ENCODE measurements at places on chromosomes 12 and 14.
A peak's percentile ranks its signal among the peaks of the same experiment; 100 is the strongest.

DNA sequence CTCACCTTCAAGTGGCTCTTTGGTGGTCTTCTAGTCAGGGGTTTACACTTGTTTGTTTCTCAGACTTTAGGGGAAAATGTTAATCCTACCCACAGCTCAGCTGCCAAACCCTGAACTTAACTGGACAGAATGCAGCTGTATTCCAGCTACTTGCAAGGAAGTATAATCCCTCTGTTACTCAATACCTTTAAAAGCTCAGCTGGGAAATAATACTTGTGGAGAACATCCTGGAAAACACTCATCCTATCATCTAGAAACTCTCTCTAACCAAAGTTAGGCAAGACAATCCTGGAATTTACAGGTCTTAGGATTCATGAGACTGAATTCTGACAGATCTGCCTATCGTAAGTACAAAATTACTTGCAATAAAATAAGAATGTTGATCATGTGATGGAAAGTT is 404.1 kb downstream of the ADAMTS20 start:
- DNase-seq, result no peak

DNA sequence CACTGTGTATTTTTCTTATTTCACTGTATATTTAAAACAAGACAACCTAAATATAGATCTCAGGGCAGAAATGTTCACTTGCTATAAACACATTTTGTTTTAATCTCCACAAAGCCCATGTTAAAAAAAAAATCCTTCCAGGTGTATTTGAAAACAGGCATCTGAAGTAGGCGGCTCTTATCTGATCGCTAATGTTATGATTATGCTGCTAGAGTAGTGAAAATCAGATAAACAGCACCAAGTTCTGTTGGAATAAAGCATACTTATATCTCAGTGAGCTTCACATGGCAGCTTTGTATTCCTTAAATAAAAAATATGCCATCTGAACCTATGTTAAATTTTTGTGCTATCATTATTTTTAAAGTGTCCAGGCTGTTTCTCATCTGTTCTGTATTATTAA is 47.6 kb upstream of the PZP start:
- DNase-seq, result no peak

DNA sequence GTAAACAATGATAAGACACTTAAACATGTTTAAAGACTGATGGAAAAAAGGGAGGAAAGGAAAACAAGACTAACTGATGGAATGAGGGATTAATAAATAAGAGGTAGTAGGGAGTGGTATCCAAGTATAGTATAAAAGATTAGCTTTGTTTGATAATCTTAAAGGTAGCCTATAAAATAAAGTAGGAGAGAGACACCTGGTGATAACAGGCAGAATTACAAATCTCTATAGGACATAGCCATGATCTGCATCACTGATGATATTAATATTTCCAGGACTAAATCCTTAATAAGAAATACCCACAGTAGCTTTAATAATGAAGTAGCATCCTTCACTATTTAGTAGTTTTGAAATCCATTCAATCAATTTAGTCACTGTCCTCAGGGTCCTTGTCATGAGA is 30.4 kb downstream of the DLGAP5 start:
- peak; percentile 68 for DNase-seq

DNA sequence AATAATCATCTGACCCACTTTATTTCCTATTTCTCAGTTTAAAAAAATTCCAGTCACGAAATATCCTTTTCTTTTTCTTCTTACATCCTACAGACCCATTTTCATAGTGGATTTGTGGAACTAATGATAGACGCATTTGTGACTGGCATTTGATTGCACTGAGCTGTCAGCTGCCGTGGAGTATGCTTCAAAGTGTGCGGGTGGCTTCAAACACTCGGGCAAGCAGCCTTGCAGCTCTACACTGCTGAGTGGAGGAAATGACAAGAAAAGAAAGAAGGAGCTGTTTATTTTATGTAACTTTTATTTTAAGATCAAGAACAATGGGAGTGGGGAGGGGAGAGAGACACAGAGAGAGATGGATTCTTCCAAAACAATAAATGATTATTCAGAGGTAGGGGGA is 112.8 kb upstream of the NAP1L1 start:
- no peak for DNase-seq

GRCh38 chr12:6925239-6925539 is 2.6 kb upstream of the ATN1 start:
- DNase-seq, result no peak

- no peak for DNase-seq
These were observed 41.6 kb downstream of the ACACB start for GRCh38 chr12:109157986-109158385.

GRCh38 chr12:26744697-26745440 is 88.1 kb downstream of the ITPR2 start:
- no peak for DNase-seq

DNA sequence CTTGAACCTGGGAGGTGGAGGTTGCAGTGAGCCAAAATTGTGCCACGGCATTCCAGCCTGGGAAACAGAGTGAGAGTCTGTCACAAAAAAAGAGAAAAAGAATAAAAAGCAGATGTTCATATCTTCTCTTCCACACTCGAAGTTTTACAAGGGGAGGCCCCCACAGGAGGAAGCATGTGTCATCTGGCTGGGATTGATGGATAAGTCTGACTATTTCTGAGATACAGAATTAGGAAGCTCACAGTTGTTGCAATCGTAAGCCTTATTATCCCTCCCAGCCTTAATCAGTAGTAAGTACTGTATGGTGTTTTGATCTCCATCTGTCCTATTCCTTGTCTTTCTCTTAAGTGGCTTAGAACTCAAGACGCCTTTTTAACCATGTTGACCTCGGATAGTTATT is 31.9 kb upstream of the RASSF8 start:
- no peak for DNase-seq

DNA sequence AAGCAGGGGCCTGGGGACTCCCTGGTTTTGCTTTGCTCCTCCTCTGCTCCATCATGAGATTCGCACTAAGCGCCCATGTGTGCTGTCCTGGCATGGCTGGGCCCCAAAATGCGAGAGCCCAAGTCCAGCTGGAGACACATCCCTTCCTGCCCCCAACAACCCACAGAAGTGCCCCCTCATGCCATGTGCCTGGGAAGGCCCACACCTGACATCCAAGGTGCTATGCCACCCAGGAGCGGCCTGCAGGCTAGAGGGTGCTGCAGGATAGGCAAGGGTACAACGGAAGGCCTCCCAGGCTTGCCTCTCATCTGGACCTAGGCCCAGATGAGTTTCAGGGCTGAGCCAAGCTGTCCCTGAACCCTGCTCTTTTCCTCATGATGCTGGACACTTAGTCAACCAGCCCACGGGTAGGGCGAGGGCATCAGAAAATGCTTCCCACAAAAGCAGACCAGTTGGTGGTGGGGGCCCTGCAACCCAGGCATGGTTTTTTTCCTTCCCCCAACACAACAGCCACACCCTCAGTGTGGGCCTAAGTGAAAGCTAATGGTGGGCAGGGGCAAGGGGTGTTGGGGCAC is 13.2 kb upstream of the KRT80 start:
- DNase-seq, result no peak

DNA sequence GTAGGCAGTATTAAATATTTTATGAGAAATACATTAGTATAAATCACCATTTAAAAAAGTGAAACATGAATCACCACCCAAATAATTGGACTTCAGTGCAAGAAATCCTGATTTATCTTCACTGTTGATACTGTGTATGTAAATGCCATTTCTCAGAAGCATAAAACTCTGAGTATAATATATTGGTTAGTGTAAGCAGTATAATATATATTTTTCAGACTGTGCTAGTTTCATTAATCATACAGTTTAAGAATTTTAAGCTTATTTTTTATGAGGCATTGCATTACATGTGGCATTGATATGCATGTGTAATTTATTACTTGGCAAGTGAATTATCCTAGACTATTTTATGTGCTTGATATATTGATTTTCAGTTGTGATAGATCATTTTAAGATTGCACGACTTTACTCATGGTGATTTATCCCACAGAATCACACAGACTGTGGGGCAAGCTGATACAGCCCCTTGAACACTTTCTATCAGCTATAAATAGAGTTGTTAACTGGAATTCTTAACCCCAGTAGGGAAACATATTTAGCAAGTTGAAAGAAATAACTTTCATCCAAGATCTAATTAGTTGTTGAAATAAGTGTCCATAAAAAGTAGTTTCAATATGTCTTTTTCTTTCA is 403.5 kb downstream of the RPL10L start:
- DNase-seq, result no peak

DNA sequence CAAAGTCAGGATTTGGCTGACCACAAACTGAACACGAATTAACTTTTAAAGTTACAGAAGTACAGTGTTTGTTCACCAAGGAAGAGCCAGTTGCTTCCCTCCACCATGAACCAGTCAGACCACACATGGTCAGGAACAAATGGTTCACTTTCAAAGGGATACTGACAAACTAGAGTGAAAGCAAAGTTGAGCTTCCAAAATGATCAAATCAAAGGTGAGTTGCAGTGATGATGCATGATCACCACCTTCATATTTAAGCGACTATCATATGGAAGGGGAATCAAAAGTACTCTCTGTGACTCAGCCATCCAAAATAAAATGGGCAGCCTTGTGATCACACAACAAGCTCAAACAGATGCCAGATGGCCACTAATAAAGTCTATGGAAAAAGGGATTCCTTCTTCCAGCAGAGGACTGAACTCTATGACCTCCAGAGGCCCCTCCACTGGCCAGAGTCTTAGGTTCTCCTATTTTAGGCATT is 13.1 kb downstream of the NT5DC3 start:
- no peak for DNase-seq

DNA sequence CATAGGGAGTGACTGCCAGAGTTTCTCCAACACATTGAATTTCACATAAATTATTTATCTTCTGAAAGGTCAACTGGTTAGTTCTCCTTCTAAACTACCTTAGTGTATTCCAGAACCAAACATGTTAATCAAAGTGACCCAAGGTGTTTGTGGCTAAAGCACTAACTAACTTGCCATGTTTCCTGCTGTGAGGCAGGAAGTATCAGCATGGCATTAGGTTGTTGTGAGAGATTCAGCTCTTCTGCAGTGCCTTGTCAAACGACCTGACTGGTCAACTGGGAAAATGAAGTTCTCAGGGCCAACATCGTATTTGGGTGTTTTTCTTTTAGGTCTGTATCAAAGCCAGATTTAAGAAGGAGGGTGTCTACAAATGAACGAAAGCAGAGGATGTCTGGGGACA is 448.1 kb downstream of the APAF1 start:
- no peak for DNase-seq

GRCh38 chr12:45204757-45205156 is 11.1 kb upstream of the ANO6 start:
- no peak for DNase-seq

- no peak for DNase-seq
These were observed 11.5 kb downstream of the CBLN3 start for GRCh38 chr14:24417832-24418491.

DNA sequence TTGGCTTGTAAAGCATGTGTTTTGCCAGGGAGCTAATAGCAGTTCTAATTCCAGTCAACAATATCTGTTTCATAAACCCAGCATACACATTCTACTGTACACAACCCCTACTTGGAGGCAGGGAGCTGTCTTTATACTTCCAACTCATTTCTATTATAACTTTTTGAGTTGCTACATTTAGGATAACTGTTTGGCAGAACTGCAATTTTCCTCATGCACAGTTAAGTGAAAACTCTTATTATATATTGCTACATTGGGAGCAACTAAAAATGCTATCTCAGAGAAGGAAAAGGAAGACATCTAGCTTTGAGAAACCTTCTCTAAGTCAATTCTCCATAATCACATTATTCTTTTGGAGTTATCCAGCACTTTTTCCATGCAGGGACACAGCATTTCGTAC is 480.2 kb downstream of the RPS29 start:
- DNase-seq, result no peak

DNA sequence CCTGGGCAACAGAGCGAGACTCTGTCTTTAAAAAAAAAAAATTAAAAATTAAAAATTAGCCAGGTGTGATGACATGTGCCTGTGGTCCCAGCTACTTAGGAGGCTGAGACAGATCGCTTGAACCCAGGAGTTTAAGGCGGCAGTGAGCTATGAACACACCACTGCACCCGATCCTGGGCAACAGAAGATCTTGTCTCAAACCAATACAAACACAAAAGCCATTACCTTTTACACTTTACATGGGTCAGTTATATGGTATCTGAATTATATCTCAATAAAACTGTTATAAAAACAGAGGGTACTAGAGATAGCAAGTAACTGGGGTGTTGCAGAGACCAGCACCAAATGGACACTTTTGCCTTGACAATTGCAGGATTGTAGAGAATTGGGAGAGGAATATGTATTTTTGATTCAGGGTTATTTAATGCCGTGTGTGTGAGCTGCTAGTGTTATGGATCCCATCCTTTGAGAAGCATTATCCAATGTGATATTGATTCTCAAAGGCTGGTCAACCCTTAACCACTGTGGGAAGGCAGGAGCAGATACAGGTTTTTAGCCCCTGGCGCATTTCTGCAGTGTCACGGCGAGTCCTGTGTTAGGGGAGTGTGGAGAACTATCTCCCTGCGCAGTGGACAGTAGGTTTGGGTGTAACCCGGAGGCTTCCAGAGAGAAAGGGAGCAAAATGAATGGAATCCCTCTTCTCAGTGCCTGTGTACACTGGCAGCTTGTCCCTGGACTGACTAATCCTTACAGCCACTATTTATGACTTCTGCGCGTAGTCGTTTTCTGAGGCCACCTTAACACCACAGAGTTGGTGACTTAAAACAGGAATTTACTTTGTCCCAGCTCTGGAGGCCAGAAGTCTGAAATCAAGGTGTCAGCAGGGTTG is 4.3 kb downstream of the PSMD9 start:
- DNase-seq, result no peak

GRCh38 chr14:30058401-30058800 is 130.8 kb upstream of the PRKD1 start:
- DNase-seq, result no peak

- DNase-seq, result no peak
These were observed 29.3 kb upstream of the EAPP start for GRCh38 chr14:34568803-34569202.

DNA sequence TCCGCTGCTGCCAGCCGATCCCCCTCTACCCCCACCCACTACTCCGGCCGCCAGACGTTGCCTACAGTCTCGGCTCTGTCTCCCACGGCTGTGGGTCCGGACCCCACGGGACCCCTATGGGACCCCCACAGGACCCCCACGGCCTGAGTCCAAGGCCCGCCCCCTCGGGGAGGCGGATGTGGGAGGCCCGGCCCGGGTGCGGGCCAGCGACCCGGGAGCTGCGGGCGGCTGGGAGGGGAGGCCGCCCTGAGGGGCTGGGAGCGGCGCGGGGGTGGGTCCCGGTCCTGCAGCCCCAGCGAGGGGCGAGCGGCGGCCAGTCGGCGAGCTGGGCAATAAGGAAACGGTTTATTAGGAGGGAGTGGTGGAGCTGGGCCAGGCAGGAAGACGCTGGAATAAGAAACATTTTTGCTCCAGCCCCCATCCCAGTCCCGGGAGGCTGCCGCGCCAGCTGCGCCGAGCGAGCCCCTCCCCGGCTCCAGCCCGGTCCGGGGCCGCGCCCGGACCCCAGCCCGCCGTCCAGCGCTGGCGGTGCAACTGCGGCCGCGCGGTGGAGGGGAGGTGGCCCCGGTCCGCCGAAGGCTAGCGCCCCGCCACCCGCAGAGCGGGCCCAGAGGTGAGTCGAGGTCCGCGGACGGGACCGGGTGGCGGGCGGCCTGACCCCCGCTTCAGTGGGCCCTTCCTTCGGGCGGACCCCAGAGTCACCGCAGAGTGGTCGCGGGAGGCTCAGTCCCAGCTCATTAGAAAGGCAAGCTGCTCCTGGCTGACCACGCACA is at the start of gene ACVRL1:
Gene ACVRL1, plus strand, starts transcription at position 422 of the 773 bp plus-strand sequence. CDS start 4,971 bp downstream, outside the sequence.
- DNase-seq, result no peak

- peak; percentile 93 for DNase-seq
These were observed 39.1 kb downstream of the CORO1C start for GRCh38 chr12:108691998-108692808.

GRCh38 chr12:51874000-51874399 is 13.9 kb upstream of the ANKRD33 start:
- no peak for DNase-seq
